Right ventricle myocardium superior (tissue), 1 donor: ENCODE measurements at places on chromosomes 11 and 22.
A peak's percentile ranks its signal among the peaks of the same experiment; 100 is the strongest.

- peak; percentile 87 for DNase-seq
These were observed 20.3 kb upstream of the MICAL3 start for GRCh38 chr22:18044548-18045271.

DNA sequence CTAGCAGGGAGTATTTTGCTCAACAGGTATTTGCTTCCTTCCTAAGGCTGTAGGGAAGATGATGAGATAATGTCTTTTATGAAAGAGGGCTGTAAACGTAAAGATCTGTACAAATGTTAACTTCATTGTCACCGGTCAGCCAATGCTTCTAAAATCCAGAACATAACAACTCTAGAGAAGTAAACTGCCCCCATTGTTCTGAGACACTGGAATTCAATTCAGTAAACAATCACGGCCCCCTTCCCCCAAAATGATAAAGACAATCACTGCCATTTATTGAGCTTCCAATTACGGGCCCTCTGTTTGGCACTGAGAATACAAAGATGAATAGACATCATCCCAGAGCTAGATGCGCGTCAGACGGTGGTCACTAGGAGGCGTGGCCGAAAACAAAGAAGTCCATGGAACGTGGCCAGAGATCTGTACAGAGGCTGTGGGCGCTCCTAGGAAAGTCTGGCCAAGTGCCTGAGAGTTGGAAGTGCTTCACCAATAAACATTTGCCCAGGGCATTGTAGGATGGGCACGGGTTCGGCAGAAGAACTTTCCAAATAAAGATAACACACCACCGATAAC is 576 bp downstream of the TMEM258 start:
- DNase-seq, result peak; percentile 71

DNA sequence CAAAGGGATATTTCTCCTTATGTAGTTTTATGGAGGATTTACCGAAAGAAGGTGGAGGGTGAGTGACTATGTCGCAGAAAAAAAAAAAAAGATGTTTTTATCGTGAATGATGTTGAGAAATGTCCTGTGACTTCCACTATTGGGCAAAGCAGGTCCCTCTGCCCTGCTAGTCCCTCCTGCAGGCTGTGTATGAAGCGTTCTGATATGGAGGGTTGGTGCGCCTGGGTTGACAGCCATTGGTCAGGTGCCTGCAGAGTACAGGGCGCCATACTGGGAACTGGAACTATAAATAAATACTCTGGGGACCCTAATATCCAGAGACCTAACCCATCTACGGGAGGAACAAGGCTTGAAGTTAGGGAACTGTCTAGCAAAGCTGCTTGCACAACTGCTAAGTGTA is 1.5 kb downstream of the IL17RA start:
- DNase-seq, result no peak

DNA sequence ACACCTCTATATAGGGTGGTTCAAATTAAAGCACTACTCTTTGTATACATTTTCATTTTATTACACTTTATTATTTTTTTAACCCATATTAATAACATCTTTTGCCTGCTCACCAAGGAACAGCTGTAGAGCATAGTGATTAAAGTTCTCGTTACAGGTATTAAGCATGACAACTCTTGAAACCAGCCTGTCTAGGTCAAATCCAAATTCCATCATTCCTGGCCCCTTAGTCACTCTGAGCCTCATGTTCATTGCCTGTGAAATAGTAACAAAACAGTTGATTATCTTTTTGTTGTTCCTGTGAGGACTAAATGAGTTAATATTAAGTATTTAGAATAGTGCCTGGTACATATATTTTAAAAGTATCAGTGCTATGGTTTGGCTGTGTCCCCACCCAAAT is 334.5 kb downstream of the RAB38 start:
- DNase-seq, result no peak

DNA sequence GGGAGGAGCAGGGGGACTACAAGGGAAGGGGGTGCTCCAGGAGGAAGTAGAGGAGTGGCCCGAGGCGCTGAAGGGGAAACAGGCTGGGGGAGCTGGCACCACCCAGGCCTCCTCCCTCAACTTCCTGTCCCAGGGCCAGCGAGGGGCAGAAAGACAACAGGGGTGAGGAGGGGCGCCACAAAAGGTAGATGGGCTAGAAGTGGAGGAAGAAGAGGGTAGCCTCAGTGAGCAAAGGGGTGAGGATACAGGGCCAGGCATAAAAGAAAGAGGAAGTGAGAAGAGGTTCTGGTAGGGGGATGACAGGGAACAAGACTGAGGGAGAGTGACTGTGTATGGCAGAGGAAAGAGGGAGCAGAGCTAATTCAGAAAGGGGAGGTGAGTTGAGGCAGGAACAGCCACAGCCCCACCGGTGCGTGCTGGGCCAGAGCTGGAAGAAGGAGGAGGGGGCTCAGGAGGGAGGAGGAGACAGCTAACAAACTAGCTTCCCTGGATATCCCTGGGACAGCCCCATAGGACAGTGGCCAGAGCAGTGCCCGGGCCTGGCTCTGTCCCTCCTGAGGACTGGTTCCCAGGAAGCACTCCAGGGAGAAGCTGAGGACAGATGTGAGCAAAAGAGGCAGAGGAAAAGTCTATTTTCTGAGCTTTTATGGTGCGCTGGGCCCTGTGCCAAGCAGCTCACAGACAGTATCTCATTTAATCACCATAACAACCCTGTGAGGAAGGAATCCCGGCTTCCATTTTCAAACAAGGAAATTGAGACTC is 8.5 kb downstream of the DCHS1 start:
- peak; percentile 73 for DNase-seq

DNA sequence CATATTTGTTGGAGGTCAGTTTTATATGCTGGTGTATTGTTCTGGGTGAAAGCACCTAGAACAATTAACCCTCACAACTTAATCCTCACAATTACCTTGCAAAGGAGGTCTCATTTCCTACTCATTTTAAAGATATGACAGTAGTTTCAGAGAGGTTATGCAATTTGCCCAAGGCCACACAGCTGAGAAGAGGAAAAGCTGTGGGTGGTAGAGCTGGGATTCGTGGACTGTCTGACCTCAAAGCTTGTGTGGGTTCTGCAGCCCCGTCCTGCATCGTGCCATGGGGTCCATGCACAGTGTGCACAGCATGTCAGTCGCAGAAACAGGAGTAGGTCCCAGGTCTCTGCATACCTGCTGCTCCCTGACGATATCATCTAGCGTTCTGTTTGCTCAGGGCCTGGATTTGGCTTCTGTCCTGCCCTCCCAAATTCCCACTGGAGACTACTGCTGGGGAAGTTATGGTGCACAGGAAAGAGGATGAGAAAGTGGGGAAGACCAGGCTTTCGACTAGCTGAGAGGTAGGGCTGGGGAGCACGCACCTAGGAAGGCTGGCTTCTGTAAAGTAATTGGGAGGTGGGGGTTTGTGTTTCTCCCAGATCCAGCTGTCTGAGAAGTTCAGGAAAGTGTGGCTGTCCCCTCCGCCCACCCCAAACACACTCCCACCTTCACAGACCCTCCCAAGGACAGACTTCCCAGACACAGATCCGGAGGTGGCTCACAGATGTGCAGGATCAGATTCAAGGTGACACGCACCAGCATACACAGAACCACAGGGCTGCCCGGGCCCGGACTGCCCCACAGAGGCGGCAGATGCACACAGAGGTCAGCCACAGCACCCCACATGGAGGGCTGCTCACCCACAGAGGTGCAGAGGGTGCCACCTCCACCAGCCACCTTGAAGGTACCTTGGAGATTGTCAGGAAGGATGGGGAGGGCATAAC is 2.0 kb downstream of the BACE1 start:
- no peak for DNase-seq

- no peak for DNase-seq
These were observed 318.5 kb downstream of the JRKL start for GRCh38 chr11:96708219-96708878.

DNA sequence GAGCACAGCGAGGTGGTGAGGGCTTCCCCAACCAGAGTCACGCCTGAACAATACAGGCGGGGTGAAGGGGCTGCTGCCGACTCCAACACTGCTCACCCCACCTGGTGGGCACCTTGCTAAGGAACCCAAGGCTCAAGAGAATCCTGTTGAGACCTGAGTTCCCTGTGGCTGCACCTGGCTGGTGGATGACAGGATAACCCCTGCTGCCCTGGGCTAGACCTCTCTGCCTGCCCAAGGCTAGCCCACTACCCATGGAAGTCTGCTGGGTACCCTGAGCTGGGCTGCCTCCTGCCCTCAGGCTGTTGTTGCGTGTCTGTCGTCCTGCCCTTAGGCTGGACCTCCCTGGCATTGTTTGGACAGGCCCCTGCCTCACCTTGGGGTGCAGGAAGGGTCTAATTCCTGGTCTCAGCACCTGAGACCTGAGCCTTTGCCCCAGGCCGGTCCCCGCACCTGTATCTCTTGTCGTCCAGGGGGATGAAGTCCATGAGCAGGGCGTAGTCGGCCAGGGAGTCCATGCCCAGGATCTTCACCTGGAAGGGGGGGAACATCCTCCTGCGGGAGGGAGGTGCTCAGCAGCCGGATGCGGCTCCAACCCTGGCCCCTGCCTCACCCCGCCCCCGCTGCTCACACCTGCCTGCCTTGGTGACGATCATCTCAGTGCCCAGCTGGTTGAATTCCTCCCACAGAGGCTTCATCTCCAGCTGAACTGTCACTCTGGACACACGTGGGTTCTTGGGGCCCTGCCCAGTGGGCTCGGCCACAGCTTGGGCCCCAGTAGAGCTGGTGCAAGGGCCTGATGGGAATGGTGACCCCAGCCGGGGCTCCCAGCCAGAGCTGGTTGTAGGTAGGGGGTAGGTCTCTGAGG is 4.9 kb upstream of the NUDT8 start:
- no peak for DNase-seq

DNA sequence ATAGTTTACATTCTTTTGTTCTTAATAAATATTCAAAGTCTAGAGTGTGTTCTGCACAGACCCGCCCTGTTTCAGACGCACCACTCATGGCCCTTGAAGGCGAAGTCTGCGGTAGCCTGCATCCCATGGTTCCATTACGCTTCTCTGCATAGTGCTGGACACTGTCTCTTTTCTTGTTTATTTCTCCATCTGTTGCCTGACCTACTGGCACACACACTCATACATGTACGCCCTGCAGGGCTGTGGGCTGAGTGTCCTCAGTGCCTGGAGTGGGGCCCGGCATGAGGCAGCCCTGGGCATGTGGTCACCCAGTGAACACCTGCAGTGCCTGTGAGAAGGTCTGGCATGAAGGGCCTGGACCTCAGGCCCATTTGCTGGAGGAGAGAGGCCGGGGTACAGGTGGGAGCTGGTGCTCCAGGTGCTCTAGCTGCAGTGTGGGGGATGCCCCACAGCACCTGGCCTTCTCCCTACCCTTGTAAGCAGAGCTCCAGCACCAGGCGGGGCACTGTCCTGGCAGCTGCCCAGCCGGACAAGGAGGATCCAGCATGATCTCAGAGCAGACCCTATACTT is 404.1 kb downstream of the TBC1D22A start:
- peak; percentile 17 for DNase-seq

DNA sequence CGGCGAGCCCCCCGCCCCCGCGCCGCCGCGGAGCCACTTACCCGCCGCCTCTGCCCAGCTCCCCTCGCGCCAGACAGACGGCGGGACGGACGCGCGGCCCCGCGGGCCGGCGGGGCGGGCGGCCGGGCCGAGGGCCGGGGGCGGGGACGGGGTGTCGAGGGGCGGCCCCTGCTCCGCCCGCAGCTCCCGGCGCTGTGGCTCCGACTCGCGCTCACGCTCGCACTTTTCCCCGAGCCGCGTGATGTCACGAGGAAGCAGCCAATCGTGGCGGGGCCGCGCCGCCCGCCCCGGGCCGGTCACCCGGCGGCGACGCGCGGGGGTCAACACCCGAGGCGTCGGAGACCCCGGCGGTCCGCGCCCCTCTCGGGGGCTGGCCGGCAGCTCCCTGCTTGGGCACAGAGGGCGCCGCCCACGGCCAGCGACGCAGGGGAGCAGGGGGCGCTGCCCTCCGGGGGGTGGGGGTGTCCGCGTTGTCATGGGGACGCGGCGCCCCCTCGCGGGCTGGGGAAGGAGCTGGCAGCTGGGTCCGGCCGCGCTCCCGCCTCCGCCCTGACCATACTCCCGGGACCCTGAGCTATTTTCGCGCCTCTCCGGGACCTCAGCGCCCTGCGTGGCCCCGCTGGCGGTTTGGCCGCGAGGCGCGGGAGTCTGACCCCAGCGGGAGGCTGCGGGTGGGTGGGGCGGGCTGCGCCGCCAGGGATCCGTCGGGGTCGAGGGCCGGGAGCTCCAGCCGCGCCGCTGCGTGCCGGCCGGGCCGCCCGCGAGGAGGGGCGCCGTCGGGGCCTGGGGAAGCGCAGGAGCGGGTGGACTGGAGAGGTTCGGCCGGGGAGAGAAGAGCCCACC is at the start of gene CHRM4:
TSS of gene CHRM4 (minus strand) at position 199 of the 843 bp plus-strand sequence. CDS start 5,219 bp downstream, outside the sequence.
- DNase-seq, result no peak

DNA sequence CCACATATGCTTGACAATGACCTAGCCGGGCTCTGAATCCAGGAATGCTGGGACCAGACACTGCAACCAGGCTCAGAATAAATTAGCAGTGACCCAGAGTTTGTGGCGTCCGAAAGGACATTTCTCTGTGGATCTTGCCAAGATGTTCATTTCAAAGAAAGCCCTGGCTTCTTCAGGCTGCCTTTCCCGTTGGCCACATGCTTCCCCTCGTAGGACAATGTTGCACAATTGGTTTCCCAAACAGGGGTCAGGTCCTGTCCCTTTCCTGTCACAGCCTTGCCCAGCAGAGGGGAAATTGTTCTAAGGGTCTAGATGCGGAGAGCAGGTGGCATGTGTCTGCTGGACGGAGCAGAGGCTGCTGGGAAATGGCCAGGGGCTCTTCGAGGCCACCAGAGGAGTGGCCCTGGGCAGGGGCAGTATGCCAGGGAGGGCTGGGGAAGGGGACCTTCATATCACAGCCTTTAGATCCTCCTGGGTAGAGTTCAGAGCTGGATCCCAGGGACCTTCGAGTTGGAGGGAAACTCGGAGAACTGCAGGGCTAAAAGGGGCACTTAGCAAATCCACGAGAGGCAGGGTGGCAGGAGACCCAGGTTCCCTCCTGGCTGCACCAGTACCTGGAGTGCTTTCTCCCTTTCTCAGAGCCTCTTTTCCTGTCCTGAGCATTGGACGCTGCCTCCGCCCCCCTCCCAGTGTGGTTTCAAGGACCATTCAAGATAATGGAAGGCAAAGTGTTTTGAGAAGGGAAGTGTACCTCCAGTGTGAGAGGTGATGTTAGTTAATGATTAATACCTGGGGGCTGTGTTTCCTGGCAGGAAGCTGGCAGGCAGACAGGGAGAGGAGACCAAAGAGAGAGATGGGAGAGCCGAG is 42.3 kb downstream of the C11orf96 start:
- DNase-seq, result no peak

DNA sequence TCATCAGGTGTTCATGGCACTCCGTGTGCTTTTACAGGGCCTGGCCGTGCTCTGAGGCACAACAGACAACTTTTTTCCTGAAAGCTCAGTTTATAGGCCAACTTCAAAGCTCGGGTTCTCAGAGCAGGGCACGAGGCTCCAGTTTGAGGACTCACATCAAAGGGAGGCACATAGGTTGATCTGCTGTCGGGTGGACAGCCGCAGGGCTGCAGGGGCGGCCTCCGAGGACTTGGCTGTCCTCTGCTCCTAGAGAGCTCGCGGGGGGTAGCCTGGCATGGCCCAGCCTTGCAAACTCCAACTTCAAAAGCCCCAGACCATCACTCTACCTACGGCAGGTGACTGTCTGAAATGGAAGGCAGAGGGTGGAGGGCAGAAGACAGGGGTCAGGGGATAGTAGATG is 31.6 kb downstream of the C11orf58 start:
- no peak for DNase-seq

GRCh38 chr22:33202455-33202854 is 144.3 kb upstream of the SYN3 start:
- no peak for DNase-seq
